ENCODE measurements at places on chromosomes 3 and 15.

DNA sequence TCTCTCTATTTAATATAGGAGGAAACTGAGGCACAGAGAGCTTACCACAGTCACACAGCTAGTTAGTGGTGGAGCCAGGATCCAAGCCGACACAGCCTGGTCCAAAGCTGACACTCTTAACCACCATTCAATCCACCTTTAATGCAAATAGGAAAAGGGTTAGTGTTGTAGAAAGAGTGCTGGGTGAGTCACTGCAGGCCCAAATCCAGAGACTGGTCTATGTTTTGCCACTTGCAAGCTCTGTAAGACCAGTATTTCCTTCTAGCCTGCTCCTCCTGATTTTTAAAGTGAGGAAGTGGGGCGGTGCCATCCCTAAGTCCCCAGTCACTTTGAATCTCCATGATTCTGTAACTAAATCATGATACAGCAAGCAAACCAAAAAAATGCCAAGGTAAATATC is 111.0 kb downstream of the MECOM start:
- no peak for DNase-seq

DNA sequence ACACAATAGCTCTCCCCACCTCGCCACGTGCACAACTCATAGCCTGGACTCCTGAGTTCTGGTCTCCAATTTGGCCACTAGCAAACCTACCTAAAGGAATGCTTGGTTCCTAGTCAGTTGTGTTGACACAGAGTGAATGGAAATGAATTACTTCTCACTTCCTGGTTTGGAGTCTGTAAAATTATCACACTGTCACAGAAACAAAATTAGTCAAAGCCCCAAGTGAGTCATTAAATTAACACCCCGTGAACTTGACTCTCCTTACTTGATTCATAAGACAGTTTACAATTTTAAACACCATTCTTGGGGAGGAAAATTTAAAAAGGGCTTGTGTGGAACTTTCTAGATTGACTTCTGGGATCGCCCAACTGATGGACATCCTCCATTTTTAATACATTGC is 276.2 kb upstream of the CTNNB1 start:
- no peak for DNase-seq

DNA sequence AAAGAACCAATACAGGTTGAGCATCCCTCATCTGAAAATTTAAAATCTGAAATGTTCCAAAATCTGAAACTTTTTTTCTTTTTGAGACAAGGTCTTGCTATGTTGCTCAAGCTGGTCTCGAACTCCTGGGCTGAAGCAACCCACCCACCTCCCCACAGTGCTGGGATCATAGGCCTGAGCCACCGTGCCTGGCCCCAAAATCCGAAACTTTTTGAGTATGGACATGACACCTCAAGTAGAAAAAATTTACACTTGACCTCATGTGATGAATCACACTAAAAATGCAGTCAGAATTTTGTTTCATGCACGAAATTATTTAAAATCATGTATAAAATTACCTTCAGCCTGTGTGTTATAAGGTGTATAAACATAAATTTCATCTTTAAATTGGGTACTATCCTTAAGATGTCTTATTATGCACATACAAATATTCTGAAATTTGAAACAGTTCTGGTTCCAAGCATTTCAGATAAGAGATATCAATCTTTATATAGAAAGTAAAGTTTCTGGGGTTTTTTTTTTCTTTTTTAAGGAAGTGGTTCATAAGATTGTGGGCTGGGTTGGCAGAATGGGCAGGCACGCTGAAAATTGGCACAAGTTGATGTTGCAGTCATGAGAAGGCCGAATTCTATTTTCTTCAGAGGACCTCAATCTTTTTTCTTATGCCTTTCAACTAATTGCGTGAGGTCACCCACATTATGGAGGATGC is 72.5 kb downstream of the SPRED1 start:
- DNase-seq: no peak

- no peak for DNase-seq
Measured at GRCh38 chr15:56893364-56893678, 25.1 kb upstream of the TCF12 start.

DNA sequence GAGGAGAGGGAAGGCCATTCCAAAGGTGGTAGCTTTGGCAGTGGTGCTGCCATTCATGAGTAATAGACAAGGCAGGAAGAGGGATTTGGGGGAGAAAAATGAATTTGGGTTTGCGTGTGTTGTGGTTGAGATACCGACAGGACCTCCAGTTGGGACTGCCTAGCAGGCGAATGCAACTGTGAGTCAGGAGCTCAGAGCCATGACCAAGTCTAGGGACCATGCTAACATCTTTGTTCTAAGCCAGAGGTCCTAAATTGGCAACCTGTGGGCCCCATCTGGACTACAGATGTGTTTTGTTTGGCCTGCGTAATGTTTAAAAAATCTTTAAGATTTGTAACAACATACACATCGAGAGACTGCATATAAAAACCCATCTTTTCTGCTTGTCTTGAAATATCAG is 61.6 kb downstream of the SAMMSON start:
- DNase-seq: no peak

DNA sequence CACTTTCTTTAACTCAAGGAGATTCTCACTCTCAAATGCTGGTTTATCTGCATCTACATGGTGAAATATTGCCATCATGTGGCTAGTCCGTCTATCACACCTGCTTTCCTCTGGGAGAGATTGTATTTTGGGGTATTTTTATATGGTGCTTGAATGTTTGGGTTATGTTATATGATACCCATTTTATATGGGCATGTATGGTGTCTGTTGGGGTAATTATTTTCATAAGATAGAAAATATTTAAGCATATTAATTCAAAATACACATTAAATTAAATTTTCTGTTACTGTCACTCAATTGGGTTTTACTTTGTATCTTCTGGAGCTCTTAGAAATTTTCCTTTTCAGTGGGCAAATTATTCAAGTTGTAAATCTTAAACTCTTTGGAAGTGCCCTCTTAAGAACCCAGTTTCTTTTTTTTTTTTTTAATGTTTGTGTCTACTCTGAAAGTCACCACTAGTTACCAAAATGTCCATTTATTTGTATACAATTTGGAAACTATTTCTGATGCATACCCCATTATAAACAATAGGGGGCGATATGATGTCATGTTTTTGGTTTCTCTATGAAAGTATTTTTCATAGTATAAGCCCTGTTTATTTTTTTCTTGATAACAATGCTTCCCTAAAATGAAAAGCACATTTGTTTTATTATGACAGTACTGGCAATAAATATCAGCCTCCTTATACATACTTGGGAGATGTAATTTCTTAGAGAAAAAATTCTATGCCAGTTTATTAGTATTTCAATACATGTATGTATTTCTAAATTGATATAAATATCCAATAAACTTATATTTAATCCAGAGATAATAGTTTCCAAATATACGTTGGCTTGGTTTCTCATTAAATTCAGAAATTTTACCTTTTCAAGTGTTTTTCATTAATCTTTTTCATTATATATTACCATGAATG is 36.1 kb upstream of the PLSCR5 start:
- DNase-seq: no peak
